ENCODE measurements at places on chromosomes 16 and 17. TPM values are rescaled to one million over a fixed set of nuclear protein-coding genes. Genes with fewer than 3 reads are reported as not detected.

DNA sequence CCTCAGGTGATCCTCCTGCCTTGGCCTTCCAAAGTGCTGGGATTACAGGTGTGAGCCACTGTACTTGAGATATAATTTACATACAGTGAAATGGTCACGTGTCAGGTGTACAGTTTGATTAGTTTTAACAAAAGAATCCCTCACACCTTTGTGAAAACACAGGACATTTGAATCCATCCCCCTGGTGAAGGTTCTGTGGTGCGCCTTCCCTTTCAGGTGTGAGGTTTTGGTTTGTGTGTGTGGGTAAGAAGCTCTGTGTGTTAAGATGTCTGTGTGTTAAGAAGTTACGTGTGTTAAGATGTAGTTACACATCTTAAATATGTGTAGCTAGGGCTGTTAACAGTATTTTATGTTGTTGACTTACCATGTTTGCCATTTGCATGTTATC, 4.4 kb downstream of the SEC14L1 start:
- no peak for DNase-seq
- peaks cover 47% of the 10 kb centered on the region for H3K4me1 ChIP-seq

DNA sequence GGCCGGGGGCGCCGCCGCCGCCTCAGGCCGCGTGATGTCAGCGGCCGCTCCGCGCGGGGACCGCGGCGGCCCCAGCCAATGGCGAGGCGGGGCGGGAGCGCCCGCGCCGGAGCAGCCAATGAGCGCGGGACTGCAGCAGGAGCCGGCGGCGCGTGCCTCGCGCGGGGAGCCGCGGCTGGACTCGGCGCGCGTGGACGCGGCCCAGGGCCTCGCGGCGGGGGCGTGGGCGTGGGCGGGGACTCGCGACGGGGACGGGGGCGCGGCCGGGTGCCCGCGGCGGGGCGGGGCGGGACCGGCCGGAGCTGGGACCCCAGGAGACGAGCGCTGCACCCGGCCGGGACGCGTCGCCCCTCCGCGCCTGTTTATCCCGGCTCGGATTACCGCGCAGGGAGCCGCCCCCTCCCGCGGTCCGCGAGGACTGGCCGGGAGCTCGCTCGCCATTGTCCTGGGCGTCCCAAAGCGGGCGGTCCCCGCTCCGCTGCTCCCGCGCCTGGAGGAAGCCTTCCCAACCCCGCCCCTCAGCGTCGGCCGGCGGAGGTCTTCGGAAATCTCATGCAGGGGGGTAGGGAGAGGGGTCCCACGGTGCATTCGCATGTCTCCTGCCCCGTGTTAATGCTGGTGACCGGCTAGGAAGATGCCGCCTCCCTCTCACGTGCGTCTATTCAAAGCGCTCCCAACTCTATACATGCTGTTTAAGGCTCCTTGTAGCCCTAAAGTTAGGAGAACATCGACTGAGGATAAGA, at the start of gene RNF157:
Gene RNF157, minus strand, starts transcription at position 33 of the 743 bp plus-strand sequence. CDS start 253 bp downstream, outside the sequence.
- peaks cover 11% of the 10 kb centered on the region for H3K4me1 ChIP-seq
- DNase-seq, result peak; percentile 77
- H3K27me3 ChIP-seq, result peaks cover 36% of the 10 kb centered on the region

DNA sequence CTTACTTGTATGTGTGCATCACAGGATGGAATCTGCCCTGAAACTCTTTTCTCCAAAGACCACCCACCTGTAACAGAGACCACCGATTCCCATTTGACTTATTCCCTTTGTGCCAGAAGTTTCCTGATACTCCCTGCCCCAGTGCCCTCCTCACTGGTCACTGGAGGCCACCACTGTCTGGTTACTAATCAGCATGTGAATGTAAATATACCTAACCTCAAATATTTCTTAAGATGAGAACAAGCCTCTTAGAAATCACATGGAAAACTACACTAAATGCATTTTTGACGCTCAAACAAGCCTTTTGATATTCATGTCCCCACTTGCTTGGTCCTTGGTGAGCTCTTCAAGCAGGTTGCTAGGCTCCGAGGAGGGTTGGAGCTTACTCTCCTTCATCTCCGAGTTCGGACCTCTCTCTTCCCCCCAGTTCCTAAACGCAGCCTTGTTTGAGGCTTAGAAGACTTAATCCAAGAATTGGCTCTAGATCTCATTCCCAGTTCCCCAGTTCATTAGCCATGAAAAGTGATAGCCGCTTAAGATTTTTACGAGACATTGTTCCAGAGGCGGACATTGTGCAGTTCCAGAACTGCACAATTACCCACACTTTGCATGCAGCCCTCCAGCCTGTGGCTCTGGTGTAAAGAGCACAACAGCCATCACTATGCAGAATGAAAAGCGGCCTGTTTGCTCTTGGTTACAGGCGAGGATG, 579.2 kb upstream of the PSMD7 start:
- H3K36me3 ChIP-seq, result no peaks in the 10 kb centered on the region
- DNase-seq, result no peak
- H3K27me3 ChIP-seq, result no peaks in the 10 kb centered on the region
- H3K4me1 ChIP-seq, result peaks cover 6% of the 10 kb centered on the region

GRCh38 chr16:70158261-70158939, 15.2 kb upstream of the CLEC18C start:
- no peak overlapping the region for H3K4me3 ChIP-seq
- H3K36me3 ChIP-seq, result peaks cover 91% of the 10 kb centered on the region
- H3K27me3 ChIP-seq, result no peaks in the 10 kb centered on the region

DNA sequence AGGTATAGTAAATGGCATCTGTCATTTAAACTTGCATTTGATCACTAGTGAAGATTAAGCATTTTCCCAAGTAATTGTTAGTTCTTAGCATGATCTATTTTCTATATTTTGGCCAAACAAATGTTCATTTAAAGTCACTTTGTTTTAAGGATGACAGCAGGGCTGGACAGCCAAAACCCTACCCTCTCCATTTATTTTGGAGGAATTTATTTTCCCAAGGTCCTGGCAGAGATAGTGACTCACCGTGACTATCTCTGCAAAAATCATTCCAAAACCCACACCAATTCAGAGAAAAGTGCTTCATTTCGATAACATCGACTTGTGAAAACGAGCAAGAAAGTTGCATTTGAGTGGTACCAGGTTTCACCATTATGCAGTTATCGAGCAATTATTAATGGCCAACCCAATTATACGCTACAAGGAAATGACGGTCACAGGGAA, 665 bp upstream of the AKAP1 start:
- peak overlapping the region; percentile 97 for H3K27ac ChIP-seq
- H3K4me1 ChIP-seq, result peaks cover 16% of the 10 kb centered on the region
- H3K36me3 ChIP-seq, result no peaks in the 10 kb centered on the region
- H3K27me3 ChIP-seq, result no peaks in the 10 kb centered on the region

GRCh38 chr17:80879723-80880647, 111.7 kb upstream of the CHMP6 start:
- H3K36me3 ChIP-seq, result peaks cover 32% of the 10 kb centered on the region
- no peak overlapping the region for H3K4me3 ChIP-seq
- H3K4me1 ChIP-seq, result peaks cover 23% of the 10 kb centered on the region
- DNase-seq, result no peak

- no peaks in the 10 kb centered on the region for H3K4me1 ChIP-seq
- H3K27ac ChIP-seq, result no peak overlapping the region
- peaks cover 53% of the 10 kb centered on the region for H3K36me3 ChIP-seq
Observed at GRCh38 chr17:47301161-47301560, 22.6 kb upstream of the EFCAB13 start.

DNA sequence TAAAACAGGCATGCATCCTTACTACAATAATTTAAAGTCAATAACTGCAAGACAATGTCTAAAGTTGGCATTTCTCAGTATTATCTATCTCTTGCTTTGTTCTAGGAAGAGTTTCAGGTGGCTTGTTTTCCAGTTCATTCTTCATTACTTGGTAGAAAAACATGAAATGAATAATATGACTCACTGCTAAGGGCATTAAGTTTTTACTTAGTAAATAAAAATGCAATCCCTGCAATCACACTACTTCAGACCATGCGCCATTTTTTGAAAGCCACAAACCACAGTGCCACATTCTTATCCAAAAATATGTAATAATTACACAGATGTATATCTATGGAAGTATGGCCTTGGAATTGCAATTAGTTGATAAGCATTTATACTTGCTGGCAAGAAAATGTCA, 55.4 kb downstream of the CREBBP start:
- peaks cover 20% of the 10 kb centered on the region for H3K4me1 ChIP-seq
- H3K4me3 ChIP-seq, result no peak overlapping the region
- H3K36me3 ChIP-seq, result peaks cover 10% of the 10 kb centered on the region
- H3K27ac ChIP-seq, result no peak overlapping the region
- no peaks in the 10 kb centered on the region for H3K27me3 ChIP-seq

DNA sequence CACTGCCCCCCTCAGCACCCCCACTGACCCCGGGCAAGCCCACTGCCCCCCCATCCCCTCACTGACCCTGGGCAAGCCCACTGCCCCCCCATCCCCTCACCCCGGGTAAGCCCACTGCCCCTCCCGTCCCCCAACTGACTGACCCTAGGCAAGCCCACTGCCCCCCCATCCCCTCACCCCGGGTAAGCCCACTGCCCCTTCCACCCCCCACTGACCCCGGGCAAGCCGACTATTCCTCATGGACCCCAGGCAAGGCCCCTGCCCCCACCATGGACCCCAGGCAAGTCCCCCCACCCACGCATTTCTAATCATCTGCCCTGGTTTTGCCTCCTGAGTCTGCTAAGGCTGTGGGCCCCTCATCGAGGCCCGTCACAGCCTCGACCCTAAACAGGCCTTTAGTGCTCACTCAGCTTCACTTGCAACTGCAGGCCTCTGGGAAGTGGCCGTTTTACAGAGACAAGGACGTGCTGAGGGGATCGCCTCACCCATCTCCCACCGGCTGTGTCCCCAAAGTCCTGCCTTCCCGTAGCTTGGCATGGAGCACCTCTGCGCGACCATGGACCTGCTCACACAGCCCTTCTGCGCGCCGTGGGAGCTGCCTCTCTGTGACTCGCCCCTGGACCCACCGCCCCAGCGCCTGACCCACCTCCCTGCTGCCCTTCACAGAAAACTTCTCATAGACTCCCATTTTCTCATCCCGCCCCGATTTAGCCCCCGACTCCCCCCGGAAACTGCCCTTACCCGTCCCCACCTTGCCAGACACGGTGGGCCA, 3.6 kb downstream of the VPS9D1 start:
- no peak for DNase-seq
- peaks cover 9% of the 10 kb centered on the region for H3K27me3 ChIP-seq
- no peaks in the 10 kb centered on the region for H3K36me3 ChIP-seq
- peaks cover 11% of the 10 kb centered on the region for H3K4me1 ChIP-seq
- no peak overlapping the region for H3K27ac ChIP-seq

DNA sequence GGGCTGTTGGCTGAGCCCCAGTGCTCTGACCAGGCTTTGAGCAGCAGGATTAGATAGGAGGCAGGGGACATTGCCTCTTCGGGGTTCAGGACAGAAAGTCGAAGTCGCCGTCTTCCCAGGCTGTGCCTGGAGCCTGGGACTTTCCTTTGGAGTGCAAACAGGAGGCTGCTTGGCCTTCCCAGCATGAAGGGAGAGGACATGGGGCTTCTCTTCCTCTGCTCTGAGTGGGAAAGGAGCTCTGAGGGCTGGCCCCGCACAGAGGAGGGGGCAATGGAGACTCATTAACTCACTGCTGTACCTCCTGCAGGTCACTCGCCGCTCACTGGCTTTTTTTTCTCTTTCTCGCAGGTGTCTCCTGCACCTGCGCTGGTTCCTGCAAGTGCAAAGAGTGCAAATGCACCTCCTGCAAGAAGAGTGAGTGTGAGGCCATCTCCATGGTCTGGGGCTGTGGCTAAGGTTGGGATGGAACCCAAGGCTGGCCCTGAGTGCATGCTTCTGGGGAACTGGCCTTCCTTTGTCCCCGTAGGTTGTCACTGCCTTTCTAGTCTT, 642 bp downstream of the MT1F start:
- no peak for DNase-seq
- peak overlapping the region; percentile 42 for H3K4me3 ChIP-seq
- peaks cover 69% of the 10 kb centered on the region for H3K27me3 ChIP-seq
- peaks cover 21% of the 10 kb centered on the region for H3K4me1 ChIP-seq
- no peaks in the 10 kb centered on the region for H3K36me3 ChIP-seq

- H3K4me3 ChIP-seq, result no peak overlapping the region
- H3K27ac ChIP-seq, result no peak overlapping the region
- no peaks in the 10 kb centered on the region for H3K27me3 ChIP-seq
- no peaks in the 10 kb centered on the region for H3K36me3 ChIP-seq
- no peak for DNase-seq
- no peaks in the 10 kb centered on the region for H3K4me1 ChIP-seq
Observed at GRCh38 chr16:46982335-46982734, 8.9 kb upstream of the DNAJA2 start.

Gene ODAD4
- total RNA-seq, result 0.44 TPM

Gene HAP1
- 0.04 TPM for total RNA-seq

Gene CLEC18B
- total RNA-seq, result 2.0 TPM

Gene CSH2
- 8.5 TPM for total RNA-seq

Gene COPZ2
- total RNA-seq, result 99.2 TPM

Gene DPEP3
- total RNA-seq, result 0.04 TPM

Gene PRSS36
- total RNA-seq, result 2.3 TPM

Measured in muscle of leg (tissue), 16 donors.